Activated CD4-positive, alpha-beta T cell treated with anti-CD3 and anti-CD28 coated beads, Interleukin-10, Interleukin-2, amounts not matched to agents 100 ng/mL and 50 ng/mL, durations not matched to agents 16 hours and 8 hours (primary cell): ENCODE measurements at places on chromosomes 5 and 9.

GRCh38 chr5:128466980-128467379 lies 71.1 kb downstream of the FBN2 start:
- no peak for DNase-seq

- no peak for DNase-seq
Measured at GRCh38 chr5:179258001-179258921, 87.0 kb downstream of the ADAMTS2 start.

- DNase-seq, result no peak
Measured at GRCh38 chr5:169258372-169259000, 42.5 kb downstream of the SLIT3 start.

DNA sequence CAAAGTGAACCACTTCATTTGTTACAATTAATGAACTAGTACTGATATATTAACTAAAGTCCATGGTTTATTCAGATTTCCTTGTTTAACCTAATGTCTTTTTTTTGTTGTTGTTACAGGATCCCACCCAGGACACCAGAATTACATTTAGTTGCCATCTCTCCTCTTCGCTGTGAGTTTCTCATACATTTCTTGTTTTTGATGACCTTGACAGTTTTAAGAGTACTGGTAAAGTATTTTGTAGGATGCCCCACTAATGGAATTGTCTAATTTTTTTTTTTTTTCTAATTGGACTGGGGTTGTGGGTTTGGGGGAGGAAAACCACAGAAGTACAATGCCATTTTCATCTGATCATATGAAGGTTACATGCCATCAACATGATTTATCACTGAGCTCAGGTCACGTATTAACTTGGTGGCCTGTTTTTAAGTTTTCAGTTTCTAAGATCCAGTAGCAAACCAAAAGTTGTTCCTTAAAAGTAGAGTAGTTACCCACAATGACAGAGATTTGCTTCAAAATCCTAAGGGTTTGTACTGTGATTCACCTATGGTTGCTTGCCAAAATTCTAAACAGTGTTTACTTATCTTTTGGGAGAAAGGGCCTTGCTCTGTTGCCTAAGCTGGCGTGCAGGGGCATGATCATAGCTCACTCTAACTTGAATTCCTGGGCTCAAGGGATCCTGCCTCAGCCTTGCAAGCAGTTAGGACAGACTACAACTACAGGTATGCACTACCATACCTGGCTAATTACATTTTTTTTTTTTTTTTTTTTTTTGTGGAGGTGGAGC lies 4.5 kb upstream of the OTULIN start:
- DNase-seq, result no peak

- DNase-seq, result peak; percentile 43
Measured at GRCh38 chr9:35406183-35406959, 83.5 kb upstream of the RUSC2 start.

- DNase-seq, result no peak
Measured at GRCh38 chr5:95840956-95841705, 18.6 kb upstream of the GLRX start.

DNA sequence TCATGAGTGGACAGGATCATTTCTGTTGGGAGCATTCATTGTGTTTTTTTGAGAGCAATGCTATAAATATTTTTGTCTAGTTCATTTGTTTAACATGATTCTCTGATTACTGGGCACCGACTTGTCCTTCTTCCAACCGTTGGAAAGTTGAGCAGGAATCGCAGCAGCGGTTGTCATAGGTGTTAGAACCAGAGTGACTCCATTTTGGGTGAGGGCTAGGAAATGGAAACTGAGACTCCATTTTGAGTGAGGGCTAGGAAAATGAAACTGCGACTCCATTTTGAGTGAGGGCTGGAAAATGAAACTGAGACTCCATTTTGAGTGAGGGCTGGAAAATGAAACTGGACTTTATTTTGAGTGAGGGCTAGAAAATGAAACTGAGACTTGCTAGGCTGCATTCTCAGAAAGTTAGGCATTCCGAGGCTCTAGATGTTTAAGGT lies 100.6 kb downstream of the ICE1 start:
- peak; percentile 74 for DNase-seq

- DNase-seq, result no peak
Measured at GRCh38 chr5:133876266-133876665, 92.2 kb downstream of the C5orf15 start.
